ENCODE measurements at places on chromosomes 4 and X.

GRCh38 chrX:47321386-47321785, 49.0 kb upstream of the ZNF157 start:
- no peak for DNase-seq

DNA sequence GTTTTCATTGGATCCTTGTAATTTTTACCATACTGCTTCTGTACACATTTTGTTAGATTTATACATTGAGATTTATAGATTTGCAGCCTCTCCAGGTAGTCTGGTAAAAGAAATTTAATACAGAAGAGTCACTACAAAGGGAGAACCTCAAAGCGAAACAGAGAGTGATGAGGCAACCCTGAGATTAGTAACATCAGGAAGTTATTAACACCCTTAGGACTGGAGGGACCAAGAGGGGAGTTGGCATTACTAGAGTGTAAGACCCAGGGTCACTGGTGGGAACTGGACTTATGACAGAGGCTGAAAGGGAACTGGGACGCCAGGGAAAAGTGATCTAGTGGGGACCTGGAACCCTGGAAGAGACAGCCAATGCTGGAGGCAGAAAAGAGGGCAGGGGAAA, 20.6 kb upstream of the MAML3 start:
- DNase-seq, result no peak

GRCh38 chr4:41722181-41722580, 26.3 kb downstream of the PHOX2B start:
- no peak for DNase-seq

DNA sequence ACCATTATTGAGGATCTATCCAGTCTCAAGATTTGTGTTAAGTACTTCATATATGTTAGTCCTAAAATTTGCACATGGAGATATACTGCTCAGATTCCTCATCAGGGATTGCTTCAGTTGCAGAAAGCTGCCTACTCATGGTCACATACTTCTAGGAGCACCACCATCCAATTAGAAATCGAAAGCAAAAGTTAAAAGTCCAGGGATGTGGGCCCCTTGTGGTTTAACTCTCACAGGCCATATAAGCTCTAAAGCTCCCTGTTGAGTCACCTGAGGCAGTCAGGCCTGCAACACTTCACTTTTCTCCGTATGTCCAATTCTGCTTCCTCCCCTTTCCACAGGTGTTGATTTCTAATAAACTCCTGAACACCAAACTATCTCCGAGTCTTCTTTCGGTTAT, 84.2 kb downstream of the CNOT6L start:
- no peak for DNase-seq

DNA sequence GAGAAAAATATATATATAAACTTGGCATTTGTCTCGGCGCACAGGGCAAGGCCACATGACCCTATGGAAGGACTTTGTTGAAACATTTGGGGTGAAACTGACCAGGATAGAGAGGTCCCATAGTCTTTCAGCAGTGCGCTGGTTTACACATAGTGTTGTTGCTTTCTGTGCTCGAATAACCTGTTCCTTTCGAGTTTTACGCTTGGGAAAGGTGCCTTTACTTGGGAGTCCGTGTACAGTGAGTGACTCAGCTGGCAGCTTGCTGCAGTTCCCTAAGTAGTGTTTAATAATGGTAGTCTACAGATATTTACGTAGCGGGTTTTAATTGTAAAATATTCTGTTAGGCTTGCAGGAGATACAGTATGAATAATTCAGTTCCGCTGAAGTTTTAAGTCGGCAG, 578 bp downstream of the APOOL start:
- DNase-seq, result no peak

DNA sequence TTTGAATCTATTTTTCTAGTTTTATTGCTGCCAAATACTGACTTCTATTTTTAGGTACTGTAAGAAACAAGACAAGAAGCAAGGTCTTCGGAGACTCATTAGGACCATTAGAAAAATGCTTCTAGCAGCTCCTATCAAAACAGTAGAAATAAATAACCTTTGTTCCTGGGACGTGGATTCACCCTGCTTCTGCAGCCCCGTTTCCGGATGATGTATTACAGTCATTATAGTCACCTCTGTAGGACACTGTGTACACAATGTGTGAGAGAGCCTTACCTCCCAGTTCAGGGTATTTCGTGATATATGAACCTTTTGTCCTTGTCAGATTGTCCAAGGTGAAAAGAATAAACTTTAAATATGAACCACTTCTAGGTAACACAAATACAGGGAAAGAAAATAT, 484.0 kb upstream of the TECRL start:
- no peak for DNase-seq

GRCh38 chr4:150248181-150248580, 169.9 kb downstream of the DCLK2 start:
- no peak for DNase-seq

GRCh38 chr4:86432559-86433134, 72.8 kb upstream of the MAPK10 start:
- DNase-seq, result no peak

- DNase-seq, result no peak
These were observed 20.4 kb upstream of the GPM6B start for GRCh38 chrX:13837290-13837745.

- DNase-seq, result no peak
These were observed 43.9 kb downstream of the CC2D2A start for GRCh38 chr4:15513545-15513944.

GRCh38 chr4:44447563-44448504, 775 bp downstream of the KCTD8 start:
- DNase-seq, result no peak

DNA sequence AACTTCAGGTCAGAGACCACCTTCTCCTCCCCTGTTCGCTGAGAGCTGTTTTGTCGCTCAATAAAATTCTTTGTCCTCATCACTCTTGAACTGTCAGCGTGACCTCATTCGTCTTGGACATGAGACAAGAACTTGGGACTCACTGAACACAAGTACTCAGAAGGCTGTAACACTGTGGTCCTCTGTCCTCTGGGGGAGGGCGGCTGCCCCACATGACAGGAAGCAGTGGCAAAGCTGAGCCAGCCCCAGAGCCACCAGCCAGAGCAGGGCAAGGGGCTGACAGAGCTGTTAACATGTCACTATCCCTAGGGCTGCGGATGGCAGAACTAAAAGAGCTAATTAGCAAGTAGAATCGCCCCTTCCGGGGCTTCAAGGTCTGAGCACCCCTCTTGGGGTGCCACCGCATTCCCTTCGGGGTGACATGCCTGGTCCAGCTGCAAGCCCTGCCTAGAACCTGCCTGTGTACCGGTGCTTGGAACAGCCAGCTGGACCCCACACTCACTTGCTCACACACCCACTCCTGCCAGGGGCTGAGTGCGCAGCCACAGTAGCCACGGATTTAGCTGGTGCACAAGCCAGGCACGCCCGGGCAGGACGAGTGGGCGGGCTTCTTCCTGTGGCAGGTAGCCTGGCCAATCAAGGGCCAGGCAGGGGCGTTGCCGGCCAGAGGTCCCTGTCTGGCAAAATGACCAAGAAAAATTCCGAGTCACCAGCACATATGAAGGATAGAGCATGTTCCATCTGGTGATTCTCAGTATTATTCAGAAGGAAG, 648.6 kb upstream of the AGA start:
- no peak for DNase-seq

- DNase-seq, result no peak
These were observed 80.8 kb upstream of the RPS6KA3 start for GRCh38 chrX:20347481-20347880.

GRCh38 chr4:1850276-1850675, 5.7 kb downstream of the LETM1 start:
- no peak for DNase-seq

DNA sequence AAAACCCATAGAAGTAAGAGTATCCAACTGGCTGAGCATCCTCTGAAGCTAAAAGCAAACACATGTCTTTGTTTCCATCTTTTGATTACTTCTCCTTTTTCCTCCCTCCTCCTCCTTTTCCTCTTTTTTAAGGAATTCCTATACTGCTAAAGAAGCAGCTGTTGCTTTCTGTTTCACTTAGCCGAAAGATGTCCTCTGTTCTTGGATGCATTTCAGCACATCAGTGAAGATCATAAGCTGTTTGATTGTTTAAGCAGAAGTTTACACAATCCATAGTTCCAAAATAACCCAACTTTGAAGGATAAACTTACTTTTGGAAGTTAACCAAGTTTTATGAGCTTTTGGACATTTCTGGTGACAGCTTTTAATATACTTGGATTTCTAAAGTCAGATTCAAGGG, 55.1 kb upstream of the TNIP3 start:
- no peak for DNase-seq

DNA sequence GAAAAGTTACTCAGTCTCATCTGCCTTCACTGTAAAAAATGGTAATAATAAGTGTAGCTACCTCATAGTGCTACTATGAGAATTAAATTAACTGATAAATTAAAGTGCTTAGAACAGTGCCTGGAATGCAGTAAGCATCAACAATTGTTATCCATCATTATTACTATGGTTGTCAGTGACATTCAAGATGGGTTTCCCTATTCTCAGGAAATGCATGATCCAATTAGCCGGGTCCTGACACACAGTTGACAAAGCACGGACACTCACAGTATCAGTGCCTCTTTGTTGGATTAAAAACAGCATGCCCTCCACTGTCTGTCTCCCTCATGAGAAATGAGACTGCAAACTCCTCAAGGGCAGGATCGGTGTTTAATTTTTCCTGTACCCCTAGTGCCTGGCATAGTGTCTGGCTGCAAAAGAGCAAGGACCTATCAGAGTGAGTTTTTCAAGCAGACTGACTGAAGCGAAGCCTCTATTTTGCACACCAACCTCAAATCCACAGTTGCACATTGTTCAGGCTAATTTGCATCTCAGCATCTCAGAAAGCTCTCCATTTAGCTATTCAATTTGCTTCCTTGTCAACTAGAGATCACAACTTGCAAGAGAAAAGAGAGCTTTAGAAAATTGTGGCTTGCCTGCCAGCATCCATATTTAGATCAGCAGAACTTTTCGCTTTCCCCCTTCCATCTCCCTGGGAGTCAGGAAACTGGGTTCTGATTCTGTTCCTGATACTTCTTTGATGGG, 122.9 kb downstream of the LDB2 start:
- no peak for DNase-seq

GRCh38 chr4:30295652-30296051, 424.5 kb upstream of the PCDH7 start:
- DNase-seq, result no peak

DNA sequence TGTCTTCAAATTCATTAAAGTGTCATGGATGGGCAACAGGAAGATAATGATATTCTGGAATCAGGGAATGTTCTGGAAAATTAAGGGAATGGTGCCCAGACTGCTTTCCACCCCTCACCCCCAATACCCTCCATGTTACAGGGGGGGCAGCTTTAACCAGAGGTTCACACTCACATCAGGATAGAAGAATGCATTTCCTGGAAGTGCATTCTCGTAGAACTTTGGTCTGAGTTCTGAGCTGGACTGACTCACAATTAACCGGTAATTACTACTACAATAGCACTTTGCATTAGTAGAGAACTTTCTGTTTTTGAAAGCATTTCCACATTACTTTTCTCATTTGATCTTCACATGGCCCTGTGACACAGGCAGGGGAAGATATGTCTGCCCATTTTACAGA, 52.5 kb upstream of the SHISA3 start:
- DNase-seq, result no peak

- DNase-seq, result no peak
These were observed 952.3 kb downstream of the RPA4 start for GRCh38 chrX:97835969-97836368.

GRCh38 chr4:150211016-150211415, 132.8 kb downstream of the DCLK2 start:
- no peak for DNase-seq

DNA sequence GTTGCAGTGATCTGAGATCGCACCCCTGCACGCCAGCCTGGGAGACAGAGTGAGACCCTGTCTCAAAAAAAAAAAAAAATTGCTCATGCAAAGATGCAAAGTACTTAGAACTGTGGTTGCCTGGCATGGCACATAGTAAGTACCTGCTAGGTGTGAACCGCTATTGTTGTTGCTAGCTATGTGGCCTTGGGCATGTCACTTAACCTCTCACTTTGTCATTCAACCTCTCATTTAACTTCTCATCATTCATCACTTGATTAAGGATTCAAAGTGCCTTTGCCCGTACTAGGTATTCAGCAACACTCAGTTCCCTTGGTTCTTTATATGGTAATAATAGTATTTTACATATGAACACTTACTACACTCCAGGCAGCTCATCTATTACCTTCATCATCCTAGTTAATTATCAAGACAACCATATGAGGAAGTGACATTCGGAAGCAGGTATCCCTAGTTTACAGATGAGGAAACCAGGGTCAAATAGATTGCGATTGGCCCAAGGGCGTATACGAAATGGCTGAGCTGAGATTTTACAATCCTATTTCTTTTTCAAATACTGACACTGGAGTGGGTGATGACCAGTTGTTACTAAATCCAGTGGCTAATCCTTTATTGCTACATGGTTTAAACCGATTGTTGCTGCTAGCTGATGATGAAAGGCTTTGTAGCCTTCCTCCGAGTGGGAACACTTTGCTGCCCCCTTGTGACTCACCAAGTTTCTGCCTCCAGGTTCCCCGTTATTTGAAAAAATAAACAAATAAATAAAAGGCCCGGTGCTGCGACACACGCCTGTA, 28.8 kb upstream of the SOWAHD start:
- no peak for DNase-seq

GRCh38 chr4:53647547-53647946, 56.3 kb upstream of the LNX1 start:
- no peak for DNase-seq

DNA sequence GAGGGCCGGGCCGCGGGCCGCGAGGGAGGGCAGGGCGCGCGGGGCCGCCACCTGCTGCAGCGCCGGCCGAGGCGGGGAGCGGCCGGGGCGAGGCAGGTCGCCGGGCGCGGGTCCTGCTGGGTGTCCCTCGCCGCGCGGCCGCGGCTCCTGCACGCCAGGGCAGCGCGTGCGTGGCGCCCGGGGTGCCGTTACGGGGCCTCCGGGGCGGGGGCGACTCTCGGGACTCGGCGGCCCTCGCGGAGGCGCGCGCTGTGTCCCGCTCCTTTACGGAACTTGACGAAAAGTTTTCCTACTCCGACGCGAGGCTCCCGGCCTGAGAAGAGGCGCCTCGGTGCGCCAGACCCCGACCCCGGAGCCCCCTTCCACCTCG, 329 bp downstream of the TBC1D14 start:
- DNase-seq, result no peak

DNA sequence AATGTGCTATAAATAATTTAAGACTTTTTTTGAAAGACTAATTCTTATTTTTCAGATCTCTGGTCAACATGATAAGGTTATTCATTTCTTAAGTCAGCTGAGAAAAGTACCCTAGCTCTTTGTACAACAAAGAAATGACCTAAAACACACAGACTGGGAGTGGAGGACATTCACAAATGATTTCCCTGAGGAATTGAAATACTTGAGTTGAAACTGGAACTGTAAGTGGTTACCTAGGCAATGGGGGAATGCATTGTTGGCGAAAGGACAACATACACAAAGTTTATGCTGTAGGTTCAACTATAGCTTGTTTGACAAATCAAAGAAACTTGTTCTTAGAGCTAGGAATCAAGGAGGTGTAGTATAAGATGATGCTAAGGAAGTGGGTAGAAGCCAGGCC, 915.5 kb downstream of the FAT4 start:
- no peak for DNase-seq

GRCh38 chr4:25569716-25570115, 85.9 kb upstream of the SLC34A2 start:
- no peak for DNase-seq

- no peak for DNase-seq
These were observed 361.0 kb upstream of the FAT1 start for GRCh38 chr4:187084701-187085100.

GRCh38 chrX:4655743-4656142, 942.3 kb upstream of the PRKX start:
- no peak for DNase-seq

Measured in cortex of kidney (tissue), 1 donor.